MM.1S (cell line): ENCODE measurements at places on chromosomes 3 and 15.

- no peaks in the 10 kb centered on the region for H3K27me3 ChIP-seq
- no peaks in the 10 kb centered on the region for H3K4me1 ChIP-seq
- DNase-seq, result no peak
- no peaks in the 10 kb centered on the region; the same call in 1 of the 2 replicates for H3K36me3 ChIP-seq
Measured at GRCh38 chr3:57256844-57257243, 29.3 kb downstream of the APPL1 start.

DNA sequence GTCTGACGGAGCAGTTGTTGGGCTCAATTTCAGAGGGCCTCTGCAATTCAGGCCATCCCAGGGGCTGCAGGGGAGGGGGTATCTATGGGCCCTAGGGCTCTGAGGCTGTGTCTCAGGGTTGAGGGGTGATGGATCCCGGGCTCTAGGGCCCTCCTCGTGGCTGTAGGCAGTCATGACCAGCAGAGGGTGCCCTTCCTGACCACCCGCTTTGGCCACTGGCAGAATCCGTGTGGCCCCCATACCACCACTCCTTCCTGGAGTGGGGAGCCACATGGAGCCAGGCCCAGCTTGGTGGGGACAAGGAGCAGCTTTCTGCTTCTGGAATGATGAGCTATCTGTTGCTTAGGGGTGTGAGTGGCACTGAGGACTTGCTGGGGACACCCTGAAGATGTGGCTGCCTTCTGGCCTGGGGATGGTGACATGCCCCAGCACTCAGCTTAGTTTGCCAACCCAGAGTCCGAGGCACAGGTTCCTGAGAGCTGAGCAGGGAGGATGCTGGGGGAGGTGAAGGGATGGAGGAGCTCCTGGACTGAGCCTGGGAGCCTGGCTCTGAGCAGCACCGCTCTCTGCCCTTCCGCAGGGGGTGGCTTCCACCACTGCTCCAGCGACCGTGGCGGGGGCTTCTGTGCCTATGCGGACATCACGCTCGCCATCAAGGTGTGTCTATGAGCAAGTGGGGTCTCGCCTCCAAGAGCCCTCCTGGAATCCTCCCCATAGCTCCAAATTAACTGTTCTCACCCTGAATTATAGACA, 20.2 kb downstream of the HDAC11 start:
- H3K4me1 ChIP-seq, result 0 out of 2 replicates have a peak, but pooled peaks cover 3% of the 10 kb centered on the region
- DNase-seq, result no peak
- no peak overlapping the region for H3K27ac ChIP-seq
- peaks cover 41% of the 10 kb centered on the region for H3K27me3 ChIP-seq
- no peaks in the 10 kb centered on the region for H3K36me3 ChIP-seq

DNA sequence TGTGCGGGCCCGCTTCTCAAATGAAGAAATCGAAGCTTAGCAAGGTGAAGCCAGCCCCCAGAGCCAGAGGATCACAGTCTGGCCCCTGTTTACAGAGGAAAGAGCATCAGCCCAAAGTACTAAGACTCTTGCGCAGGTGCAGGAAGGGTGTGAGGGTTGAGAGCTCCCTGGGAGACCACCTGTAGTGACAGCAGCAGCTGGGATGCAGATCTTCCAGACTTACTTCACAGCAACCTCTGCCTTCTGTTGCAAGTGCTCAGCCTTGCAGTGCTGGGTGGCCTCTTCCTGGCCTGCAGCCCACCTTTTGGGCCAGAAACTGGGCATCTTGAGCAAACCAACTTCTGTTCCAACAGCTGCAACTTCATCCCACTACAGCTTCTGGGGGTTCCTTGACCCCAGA, 19.7 kb downstream of the SPATA12 start:
- peaks cover 13% of the 10 kb centered on the region for H3K27me3 ChIP-seq
- no peaks in the 10 kb centered on the region for H3K4me1 ChIP-seq
- no peak overlapping the region for H3K4me3 ChIP-seq

GRCh38 chr15:43378601-43379000, 7.7 kb downstream of the TUBGCP4 start:
- no peak overlapping the region for H3K4me3 ChIP-seq
- no peaks in the 10 kb centered on the region for H3K4me1 ChIP-seq
- no peaks in the 10 kb centered on the region for H3K27me3 ChIP-seq
- H3K27ac ChIP-seq, result no peak overlapping the region

DNA sequence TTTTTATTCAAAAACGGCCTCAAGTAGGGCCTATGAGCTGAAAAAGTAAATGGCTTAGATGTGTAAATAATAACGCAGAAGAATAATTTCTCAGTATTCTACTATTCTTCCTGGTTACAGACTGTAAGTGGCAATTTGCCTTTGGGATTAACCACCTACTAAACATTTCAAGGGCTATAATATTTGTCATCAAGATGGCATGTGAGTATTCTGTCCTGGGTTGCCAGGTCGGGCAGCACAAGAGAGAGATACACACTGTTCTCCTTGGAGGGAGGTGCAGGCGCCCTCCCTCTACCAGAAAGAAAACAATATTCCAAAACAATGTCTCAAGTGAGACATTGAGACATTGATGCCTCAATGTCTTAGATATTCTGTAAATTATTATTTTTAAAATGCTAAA, 278.4 kb downstream of the OCA2 start:
- no peaks in the 10 kb centered on the region for H3K4me1 ChIP-seq
- no peak overlapping the region for H3K27ac ChIP-seq
- no peak for DNase-seq
- H3K4me3 ChIP-seq, result no peak overlapping the region

GRCh38 chr3:27073912-27074311, 295.3 kb downstream of the NEK10 start:
- H3K27me3 ChIP-seq, result no peaks in the 10 kb centered on the region
- DNase-seq, result no peak
- no peaks in the 10 kb centered on the region for H3K36me3 ChIP-seq
- H3K27ac ChIP-seq, result no peak overlapping the region
- peaks cover 8% of the 10 kb centered on the region; the same call in 1 of the 2 replicates for H3K4me1 ChIP-seq

- no peaks in the 10 kb centered on the region for H3K4me1 ChIP-seq
- no peaks in the 10 kb centered on the region for H3K36me3 ChIP-seq
- no peaks in the 10 kb centered on the region for H3K27me3 ChIP-seq
- H3K27ac ChIP-seq, result no peak overlapping the region
- no peak overlapping the region for H3K4me3 ChIP-seq
- no peak for DNase-seq
Measured at GRCh38 chr3:106589311-106589942, 720.6 kb upstream of the CBLB start.

- DNase-seq, result no peak
- H3K36me3 ChIP-seq, result no peaks in the 10 kb centered on the region
- H3K4me3 ChIP-seq, result no peak overlapping the region
- H3K27me3 ChIP-seq, result no peaks in the 10 kb centered on the region
Measured at GRCh38 chr15:46872981-46873330, 844.3 kb upstream of the SEMA6D start.

GRCh38 chr3:43180027-43180426, 74.1 kb upstream of the POMGNT2 start:
- no peaks in the 10 kb centered on the region for H3K36me3 ChIP-seq
- H3K27me3 ChIP-seq, result no peaks in the 10 kb centered on the region
- H3K27ac ChIP-seq, result peak overlapping the region; percentile 91
- DNase-seq, result peak; percentile 81
- peaks cover 27% of the 10 kb centered on the region for H3K4me1 ChIP-seq

DNA sequence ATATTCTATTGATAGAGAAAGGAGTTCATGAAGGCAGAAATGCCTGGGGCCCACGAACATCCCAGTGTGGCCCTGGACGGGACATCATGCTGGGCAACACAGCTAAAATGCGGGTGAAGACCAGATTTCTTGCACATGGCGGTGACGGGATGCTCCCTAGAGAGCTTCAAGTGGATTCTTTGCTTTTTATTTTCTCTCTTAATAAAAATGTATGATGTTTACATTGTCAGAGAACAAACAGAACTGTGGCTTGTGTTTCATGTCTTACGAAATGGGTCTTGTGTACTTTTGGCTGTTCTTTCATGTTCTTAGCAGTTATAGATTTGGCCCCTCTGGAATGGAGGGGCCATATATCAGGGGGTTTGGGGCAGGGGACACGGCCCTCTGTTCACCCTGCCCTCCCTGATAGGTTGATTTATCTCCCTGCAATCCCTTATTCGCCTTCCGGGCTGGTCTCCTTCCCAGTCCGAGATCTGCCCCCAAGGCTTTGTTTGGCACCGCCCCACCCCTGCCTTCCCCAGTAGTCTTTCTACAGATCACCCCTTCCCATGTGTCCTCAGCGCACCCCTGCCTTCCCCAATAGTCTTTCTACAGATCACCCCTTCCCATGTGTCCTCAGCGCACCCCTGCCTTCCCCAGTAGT, 68.7 kb upstream of the CGNL1 start:
- H3K4me1 ChIP-seq, result no peaks in the 10 kb centered on the region
- H3K4me3 ChIP-seq, result no peak overlapping the region
- H3K27me3 ChIP-seq, result no peaks in the 10 kb centered on the region

DNA sequence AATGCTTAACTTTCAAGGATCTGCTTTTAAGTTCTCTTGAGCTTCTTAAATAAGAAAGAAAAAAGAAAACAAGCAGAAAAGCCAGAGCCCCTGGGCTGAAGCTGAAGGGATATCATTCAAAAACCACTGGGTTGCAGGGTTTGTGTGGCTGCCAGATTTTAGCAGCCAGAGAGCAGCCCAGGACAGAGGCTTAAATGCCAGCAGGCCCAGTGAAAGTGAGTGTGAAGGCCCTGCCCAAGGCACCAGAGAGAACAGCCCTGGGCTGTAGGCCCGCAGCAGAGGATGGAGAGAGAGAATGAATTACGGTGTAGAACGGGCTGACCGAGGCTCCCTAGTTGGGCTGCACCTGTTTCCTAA, 106.3 kb upstream of the BOC start:
- H3K27ac ChIP-seq, result no peak overlapping the region
- H3K4me1 ChIP-seq, result peaks cover 13% of the 10 kb centered on the region
- no peak for DNase-seq

- H3K27me3 ChIP-seq, result no peaks in the 10 kb centered on the region; the same call in 1 of the 2 replicates
- no peaks in the 10 kb centered on the region for H3K4me1 ChIP-seq
- H3K4me3 ChIP-seq, result no peak overlapping the region
- no peak for DNase-seq
- H3K36me3 ChIP-seq, result no peaks in the 10 kb centered on the region
Measured at GRCh38 chr15:66101715-66102395, 151.7 kb downstream of the MEGF11 start.

DNA sequence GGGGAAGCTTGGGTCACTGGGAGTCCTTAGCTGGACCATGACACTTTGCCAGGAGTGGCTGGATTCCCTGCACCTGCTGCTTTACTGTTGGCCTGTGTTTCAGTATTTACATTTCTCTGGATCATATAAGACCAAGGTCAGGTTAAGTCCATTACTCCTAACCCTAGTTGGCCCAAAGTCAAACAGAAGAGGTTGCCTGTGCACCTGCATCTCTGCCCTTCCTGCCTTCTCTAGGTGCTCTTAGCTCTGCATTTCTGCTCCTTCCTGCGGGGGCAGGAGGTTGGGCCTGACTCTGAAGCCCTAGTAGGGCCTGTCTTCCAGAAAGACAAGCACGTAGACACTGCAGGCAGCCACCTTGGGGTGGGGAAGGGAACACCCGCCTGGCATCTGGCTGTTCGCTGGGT, 124.3 kb downstream of the RPLP1 start:
- H3K4me1 ChIP-seq, result peaks cover 12% of the 10 kb centered on the region
- DNase-seq, result peak; percentile 42
- no peaks in the 10 kb centered on the region for H3K27me3 ChIP-seq
- no peaks in the 10 kb centered on the region for H3K36me3 ChIP-seq
- no peak overlapping the region for H3K27ac ChIP-seq

DNA sequence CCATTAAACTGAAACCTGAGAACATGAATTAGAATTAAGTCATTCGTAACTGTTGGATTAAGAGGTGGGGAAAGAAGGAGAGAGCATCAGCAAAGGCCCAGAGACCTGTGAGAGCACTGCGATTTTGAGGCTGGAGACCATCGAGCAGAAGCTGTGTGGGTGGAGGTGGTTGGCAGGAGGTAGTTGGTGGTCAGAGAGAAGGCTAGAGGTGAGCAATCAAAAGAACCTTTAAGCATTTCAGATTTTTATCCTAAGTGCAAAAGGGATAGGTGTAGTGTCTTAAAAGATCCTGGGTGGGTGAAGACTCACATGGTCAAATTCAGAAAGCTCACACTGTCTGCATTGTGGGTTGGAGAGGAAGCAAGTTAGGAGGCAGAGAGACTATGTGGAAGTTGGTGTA, 65.1 kb upstream of the TEX264 start:
- no peaks in the 10 kb centered on the region for H3K27me3 ChIP-seq
- no peaks in the 10 kb centered on the region for H3K36me3 ChIP-seq
- H3K27ac ChIP-seq, result peak overlapping the region; percentile 62; the same call in 1 of the 2 replicates
- H3K4me1 ChIP-seq, result peaks cover 24% of the 10 kb centered on the region
- H3K4me3 ChIP-seq, result no peak overlapping the region

- no peak overlapping the region for H3K4me3 ChIP-seq
- no peaks in the 10 kb centered on the region for H3K4me1 ChIP-seq
- H3K27ac ChIP-seq, result no peak overlapping the region
- H3K36me3 ChIP-seq, result no peaks in the 10 kb centered on the region; the same call in 1 of the 2 replicates
- H3K27me3 ChIP-seq, result no peaks in the 10 kb centered on the region
Measured at GRCh38 chr15:77475898-77476297, 55.2 kb downstream of the HMG20A start.

DNA sequence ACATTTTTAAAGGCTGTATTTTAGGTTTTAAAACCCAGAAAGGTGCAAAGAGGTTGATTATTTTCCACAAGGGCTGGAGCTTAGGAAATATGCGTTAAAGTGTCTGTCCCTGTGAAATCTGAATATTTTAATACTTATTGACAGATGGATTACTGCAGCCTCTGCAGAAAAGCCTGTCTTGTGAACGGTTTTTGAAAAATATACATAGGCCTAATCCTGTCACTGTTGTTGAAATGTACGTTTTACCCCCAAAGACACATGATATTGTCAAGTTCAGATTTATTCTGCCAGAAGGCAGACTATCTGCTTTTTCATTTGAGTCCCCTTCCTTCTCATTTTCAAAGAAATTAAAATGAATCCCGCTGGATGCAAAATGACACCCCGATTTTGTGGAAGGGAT, 2.2 kb upstream of the BCL6 start:
- H3K4me1 ChIP-seq, result no peaks in the 10 kb centered on the region
- H3K27ac ChIP-seq, result no peak overlapping the region
- no peak overlapping the region for H3K4me3 ChIP-seq

GRCh38 chr3:48826451-48826850, 21.2 kb downstream of the PRKAR2A start:
- no peak overlapping the region for H3K4me3 ChIP-seq
- H3K27ac ChIP-seq, result no peak overlapping the region
- H3K27me3 ChIP-seq, result no peaks in the 10 kb centered on the region

- DNase-seq, result no peak
- no peaks in the 10 kb centered on the region for H3K27me3 ChIP-seq
- H3K27ac ChIP-seq, result no peak overlapping the region
- no peaks in the 10 kb centered on the region for H3K36me3 ChIP-seq
Measured at GRCh38 chr15:90213122-90213817, 12.1 kb downstream of the SEMA4B start.

DNA sequence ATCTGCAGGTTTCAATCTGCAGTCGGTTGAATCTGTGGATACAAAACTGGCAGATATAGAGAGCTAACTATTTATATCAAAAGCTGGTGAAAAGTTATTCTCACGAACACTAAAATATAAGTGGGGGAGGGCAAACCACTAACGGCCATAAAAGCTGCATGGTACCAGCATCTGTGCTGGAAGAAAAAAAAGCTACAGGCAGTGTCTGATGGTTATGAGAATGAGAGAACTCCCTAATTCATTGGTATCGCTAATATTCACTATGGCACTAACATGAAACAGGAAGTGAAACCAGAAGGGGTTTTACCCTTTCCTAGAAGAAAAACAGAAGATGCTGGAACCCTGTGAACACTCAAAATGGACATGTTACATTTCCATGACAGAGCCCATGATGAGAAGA, 15.9 kb downstream of the CEP70 start:
- H3K4me1 ChIP-seq, result peaks cover 19% of the 10 kb centered on the region
- DNase-seq, result peak; percentile 77
- no peaks in the 10 kb centered on the region for H3K27me3 ChIP-seq
- peak overlapping the region; percentile 53 for H3K27ac ChIP-seq
- H3K4me3 ChIP-seq, result peak overlapping the region; percentile 32

GRCh38 chr3:158727206-158728060, 4.8 kb downstream of the RARRES1 start:
- peak; percentile 81 for DNase-seq
- no peaks in the 10 kb centered on the region for H3K27me3 ChIP-seq
- H3K4me3 ChIP-seq, result no peak overlapping the region
- H3K4me1 ChIP-seq, result no peaks in the 10 kb centered on the region
